ENCODE measurements at places on chromosomes 4 and X.

DNA sequence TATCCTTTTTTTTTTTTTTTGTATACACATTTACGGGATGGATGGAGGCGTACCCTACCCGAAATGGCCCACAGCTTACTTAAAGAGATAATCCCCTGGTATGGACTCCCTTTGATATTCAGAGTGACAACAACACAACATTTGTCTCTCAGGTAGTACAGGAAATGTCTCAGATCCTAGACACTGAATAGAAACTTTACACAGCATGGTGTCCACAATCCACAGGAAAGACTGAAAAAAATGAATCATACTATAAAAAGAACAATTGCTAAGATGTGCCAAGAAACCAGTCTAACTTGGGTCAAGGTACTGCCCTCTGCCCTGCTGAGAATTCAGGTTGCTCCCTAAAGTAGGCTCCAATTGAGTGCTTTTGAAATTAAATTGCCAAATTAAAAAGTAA lies 100.8 kb upstream of the LANCL3 start:
- DNase-seq, result no peak

DNA sequence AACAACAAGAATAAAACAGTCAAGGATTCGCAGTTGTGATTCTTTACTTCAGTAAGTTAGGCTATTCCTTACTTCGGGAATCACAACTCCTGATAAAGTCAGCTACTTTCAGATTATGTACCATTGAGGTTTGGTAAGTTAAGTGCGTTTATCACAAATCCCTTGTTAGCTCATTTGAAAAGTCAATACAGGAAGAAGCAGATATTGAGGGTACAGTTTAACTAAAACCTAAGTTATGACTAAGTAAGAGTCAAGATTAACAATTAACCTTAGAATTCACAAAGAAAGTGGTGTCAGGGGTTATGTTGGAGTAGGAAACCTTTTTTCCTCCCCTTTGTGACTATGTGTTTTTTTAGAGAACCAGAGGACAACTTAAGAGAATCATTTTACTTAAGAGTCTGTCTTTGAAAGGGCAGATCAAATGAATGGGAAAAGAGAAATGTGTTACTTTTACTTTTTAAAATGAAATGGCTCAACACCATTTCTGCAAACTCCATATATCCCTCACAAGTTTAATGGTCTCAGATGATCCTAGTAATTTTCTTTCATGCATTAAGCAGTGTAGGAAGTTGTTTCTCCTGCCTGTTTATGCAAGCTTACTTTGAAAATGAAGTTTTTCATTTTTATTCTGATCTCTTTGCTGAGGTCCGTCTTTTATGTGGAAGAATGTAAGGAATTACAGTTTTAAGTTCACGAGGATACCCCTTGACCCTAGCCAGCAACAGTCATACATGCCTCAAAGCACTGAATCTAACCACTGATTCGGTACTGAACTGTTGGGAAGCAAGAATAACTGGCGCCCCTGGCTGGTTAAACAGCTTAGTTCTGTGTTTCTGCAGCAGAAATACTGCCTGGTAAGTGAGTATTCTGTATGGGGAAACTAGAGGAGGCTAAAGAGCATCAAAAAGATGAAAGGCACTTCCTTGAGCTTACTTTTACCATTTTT lies 211.7 kb downstream of the SLC4A4 start:
- no peak for DNase-seq

DNA sequence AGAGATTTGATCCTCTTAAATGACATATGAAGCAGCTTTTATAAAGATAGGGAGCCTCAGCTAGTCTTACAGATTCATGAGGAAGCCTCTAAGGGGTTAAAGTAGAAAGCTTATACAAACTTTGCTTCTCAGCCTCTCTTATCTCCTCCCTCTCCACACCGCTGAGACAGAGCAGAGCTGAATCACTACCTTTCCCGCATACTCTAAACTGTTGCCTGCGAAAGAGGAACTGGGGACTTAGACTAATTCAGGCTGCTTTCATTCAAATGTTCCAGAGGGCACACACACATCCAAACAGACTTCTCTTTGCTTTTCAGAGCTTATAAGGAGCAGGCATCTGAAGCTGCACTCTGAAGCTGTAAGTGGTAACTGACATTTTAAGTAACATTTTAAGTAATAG lies at the start of gene SERTM2:
TSS of gene SERTM2 (plus strand) at position 169 of the 400 bp plus-strand sequence. CDS start 7,213 bp downstream, outside the sequence.
- no peak for DNase-seq

GRCh38 chr4:8917868-8918783 lies 46.5 kb upstream of the HMX1 start:
- DNase-seq, result no peak

DNA sequence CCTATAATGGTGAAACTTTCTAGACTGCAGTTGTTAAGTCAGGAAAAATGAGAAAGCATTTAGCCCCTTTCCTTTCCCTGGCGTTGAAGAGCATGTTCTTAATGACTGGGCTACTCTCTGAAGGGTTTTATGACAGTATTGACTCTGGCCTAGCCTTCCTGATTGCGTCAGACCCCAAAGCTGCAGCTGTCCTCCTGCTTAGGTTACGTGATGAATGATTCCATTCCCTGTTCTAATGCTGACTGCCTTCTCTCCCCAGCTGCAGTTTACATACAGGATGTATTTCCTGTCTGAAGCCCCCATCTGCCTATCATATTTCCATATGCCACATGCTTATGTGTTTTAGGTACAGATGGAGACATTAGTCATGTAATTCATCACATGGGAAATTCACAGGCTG lies 105.8 kb upstream of the EGFL6 start:
- DNase-seq, result no peak

DNA sequence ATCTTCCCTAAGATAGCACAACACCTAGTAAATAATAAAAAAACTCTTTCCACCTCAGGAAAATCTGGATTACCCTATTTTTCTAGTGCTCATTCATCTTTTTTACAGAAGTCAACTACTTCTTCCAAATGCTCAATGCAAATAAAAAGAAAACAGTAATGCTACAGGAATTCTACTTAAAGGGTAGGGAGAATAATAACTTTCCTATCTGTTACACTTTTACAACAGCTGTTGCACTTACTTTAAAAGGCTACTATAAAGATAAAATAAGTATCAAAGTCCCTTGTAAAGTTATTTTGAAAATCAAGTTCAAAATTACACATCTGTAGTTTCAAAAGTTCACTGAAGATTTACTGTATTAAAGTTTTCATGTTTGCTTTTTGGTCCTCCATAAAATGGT lies 37.6 kb downstream of the THOC2 start:
- no peak for DNase-seq

- DNase-seq, result no peak
Observed at GRCh38 chrX:132837126-132837525, 121.3 kb downstream of the HS6ST2 start.

- no peak for DNase-seq
Observed at GRCh38 chr4:14888790-14889572, 113.3 kb upstream of the CPEB2 start.
